ENCODE measurements at places on chromosomes 6 and 20. TPM values are rescaled to one million over a fixed set of nuclear protein-coding genes. Genes with fewer than 3 reads are reported as not detected.

The SPDEF gene
- not detected for total RNA-seq

The SNX9 gene
- total RNA-seq, result 177 TPM

The CFAP61 gene
- total RNA-seq, result not detected

The POU3F2 gene
- total RNA-seq, result not detected

The LCA5 gene
- total RNA-seq, result 10.1 TPM

The COL11A2 gene
- total RNA-seq, result 1.8 TPM

The AVP gene
- not detected for total RNA-seq

The MYO6 gene
- total RNA-seq, result 16.8 TPM

The TCP11 gene
- 0.72 TPM for total RNA-seq

The KCNK17 gene
- not detected for total RNA-seq

The STMND1 gene
- total RNA-seq, result not detected

- no peaks in the 10 kb centered on the region for H3K36me3 ChIP-seq
- H3K4me1 ChIP-seq, result peaks cover 31% of the 10 kb centered on the region
- H3K4me3 ChIP-seq, result peak overlapping the region; percentile 34
- no peaks in the 10 kb centered on the region for H3K27me3 ChIP-seq
These were observed 38.5 kb upstream of the OGFRL1 start for GRCh38 chr6:71250099-71250602.

DNA sequence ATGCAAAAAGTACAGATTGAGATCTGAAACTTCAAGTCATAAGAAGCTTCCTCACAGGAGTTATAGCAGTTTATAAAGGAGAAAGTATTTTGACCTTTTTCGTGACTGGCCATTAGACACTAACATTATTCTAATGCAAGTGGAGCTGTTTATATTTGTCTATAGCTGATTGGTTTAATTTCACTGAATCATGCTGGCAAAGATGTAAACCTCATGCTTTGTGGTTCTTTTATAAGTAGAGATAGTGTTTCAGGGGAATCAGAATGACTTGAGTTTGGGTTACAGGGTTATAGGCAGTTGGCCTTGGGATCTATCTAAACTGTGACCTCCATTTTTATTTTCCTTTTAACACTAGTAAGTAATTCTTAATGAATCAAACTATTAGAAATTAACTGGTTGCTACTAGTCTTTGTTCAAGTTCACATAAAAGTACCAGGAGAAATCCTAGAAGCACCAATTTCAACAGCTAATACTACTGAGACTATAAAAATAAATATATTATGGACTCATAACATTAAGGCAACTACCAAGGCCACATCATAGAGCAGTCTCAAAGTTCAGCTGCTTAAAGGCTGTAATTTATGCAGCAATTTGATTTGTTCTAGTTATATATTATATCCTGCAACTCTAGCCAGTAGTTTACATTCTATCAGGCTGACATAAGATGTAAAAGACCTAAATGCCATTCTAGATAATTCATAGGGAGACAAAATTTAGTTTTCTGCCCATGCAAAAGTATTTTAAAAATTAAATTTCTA is 94.0 kb downstream of the RNGTT start:
- peak overlapping the region; percentile 72 for H3K27ac ChIP-seq
- peaks cover 33% of the 10 kb centered on the region for H3K4me1 ChIP-seq
- H3K27me3 ChIP-seq, result no peaks in the 10 kb centered on the region
- no peak for DNase-seq

- no peaks in the 10 kb centered on the region for H3K4me1 ChIP-seq
- H3K27me3 ChIP-seq, result no peaks in the 10 kb centered on the region
- peak; percentile 51 for DNase-seq
- H3K4me3 ChIP-seq, result no peak overlapping the region
- H3K27ac ChIP-seq, result no peak overlapping the region
- no peaks in the 10 kb centered on the region for H3K36me3 ChIP-seq
These were observed 79.7 kb upstream of the NFATC2 start for GRCh38 chr20:51622004-51622874.

GRCh38 chr6:144158133-144158532 is 7.8 kb downstream of the STX11 start:
- peaks cover 19% of the 10 kb centered on the region for H3K4me1 ChIP-seq
- DNase-seq, result peak; percentile 93
- no peaks in the 10 kb centered on the region for H3K27me3 ChIP-seq
- peak overlapping the region; percentile 6 for H3K27ac ChIP-seq
- H3K4me3 ChIP-seq, result no peak overlapping the region

- H3K27ac ChIP-seq, result no peak overlapping the region
- no peak overlapping the region for H3K4me3 ChIP-seq
These were observed 54.8 kb upstream of the EDN1 start for GRCh38 chr6:12235341-12235740.

DNA sequence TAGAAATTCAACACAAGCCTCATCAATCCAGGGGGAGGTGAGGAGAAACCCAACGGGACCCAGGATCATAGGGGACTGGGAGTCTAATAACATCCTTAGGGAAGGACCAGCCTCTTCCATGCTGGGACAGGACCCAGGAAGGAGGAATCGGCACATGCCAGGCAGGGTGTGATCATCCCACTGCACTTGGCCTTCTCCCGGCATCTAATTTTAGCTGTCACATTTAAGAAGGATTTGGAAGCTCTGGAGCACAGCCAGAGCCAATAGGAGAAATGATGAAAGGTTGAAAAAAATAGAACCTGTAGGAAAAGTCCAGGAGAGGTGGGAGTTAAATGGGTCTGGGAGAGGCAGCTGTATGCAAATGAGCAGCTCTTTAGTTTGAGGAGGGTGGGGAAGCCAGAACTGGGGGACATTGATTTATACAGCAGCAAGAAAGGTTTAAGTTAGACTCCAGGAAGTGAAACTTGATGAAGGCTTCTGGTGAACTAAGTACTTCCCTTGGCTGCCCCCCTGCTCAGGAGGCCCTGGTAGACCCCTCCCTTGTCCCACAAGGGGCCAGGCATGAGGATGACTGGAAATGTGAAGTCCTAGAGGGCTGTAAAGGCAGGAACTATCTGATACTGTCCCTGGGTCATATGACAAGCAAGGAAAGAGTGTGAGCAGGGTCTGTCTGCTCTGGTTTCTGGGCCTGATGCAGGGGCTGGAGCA is 260.3 kb downstream of the LRFN2 start:
- H3K4me3 ChIP-seq, result no peak overlapping the region
- DNase-seq, result peak; percentile 69
- no peaks in the 10 kb centered on the region for H3K36me3 ChIP-seq
- H3K4me1 ChIP-seq, result no peaks in the 10 kb centered on the region
- H3K27ac ChIP-seq, result no peak overlapping the region
- no peaks in the 10 kb centered on the region for H3K27me3 ChIP-seq

DNA sequence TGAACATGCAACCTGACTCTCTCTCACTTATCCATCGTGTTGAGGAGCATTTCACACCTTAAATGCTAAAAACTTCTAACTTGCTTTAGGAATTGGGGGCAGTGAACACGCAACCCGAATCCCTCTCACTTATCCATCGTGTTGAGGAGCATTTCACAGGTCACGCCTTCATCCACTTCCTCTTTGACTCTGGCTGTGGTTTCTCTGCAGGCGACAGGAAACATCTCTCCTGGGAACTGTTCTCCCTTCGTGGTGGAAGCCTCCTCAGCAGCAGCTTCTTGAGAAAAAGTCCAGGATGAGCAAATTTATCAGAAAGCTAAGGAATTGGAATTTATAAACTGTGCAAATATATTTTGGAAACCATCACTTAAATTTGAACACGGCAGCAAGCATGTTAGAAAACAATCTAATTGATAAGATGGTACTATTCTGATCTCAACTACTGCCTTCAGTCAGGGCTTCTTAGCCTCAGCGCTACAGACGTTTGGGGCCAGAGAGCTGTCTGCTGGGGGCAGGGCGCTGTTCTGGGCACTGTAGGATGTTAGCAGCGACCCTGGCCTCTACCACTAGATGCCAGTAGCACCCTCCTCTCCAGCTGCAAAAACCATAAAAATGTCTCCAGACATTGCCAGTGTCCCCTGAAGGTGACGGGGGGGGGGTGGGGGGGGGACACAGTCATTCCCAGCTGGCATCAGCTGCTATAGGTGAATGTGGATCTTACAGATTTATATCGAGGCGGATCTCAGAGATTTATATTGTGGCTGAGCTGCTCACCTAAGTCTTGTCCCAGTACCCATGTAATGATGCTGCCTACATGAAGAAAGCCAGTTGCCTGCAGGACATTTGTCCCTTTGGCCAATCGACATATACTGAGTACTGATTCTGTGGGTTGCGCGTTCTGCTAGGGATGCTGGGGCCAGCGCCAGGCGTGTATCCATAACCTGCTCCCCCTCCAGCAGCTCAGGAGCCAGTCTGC is 26.2 kb downstream of the CTCFL start:
- peaks cover 3% of the 10 kb centered on the region for H3K4me1 ChIP-seq
- H3K36me3 ChIP-seq, result no peaks in the 10 kb centered on the region
- H3K27ac ChIP-seq, result no peak overlapping the region
- H3K4me3 ChIP-seq, result no peak overlapping the region

- no peaks in the 10 kb centered on the region for H3K27me3 ChIP-seq
- no peak overlapping the region for H3K4me3 ChIP-seq
- DNase-seq, result no peak
- H3K36me3 ChIP-seq, result no peaks in the 10 kb centered on the region
- no peaks in the 10 kb centered on the region for H3K4me1 ChIP-seq
These were observed 25.3 kb upstream of the GPR63 start for GRCh38 chr6:96862560-96862959.

DNA sequence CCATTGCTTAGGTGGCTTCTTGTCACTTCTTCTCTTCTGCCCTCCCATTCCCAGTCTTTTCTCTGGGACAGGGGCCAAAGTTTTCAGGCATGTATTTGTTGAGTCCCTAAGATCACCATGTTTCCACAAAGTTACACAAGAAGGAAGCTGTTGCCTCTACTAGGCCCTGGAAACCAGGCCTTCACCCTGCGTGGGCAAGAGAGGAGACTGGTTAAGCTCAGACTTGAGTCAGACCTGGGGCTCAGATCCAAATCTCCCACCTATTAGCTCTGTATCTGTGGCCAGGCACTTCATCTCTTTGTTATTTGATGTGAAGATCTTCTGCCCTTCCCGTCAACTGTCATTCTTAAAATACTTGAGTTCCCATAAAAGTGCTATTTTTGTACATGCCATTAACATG is 154.6 kb downstream of the SASH1 start:
- H3K4me1 ChIP-seq, result peaks cover 57% of the 10 kb centered on the region
- no peak overlapping the region for H3K4me3 ChIP-seq
- peak; percentile 80 for DNase-seq
- peak overlapping the region; percentile 94 for H3K27ac ChIP-seq
- H3K36me3 ChIP-seq, result no peaks in the 10 kb centered on the region

GRCh38 chr20:62696434-62696957 is 12.1 kb upstream of the NTSR1 start:
- H3K4me1 ChIP-seq, result no peaks in the 10 kb centered on the region
- H3K27me3 ChIP-seq, result peaks cover 39% of the 10 kb centered on the region
- H3K27ac ChIP-seq, result no peak overlapping the region
- no peaks in the 10 kb centered on the region for H3K36me3 ChIP-seq
- DNase-seq, result no peak

- H3K36me3 ChIP-seq, result no peaks in the 10 kb centered on the region
- peak overlapping the region; percentile 75 for H3K4me3 ChIP-seq
- peaks cover 12% of the 10 kb centered on the region for H3K4me1 ChIP-seq
- peaks cover 22% of the 10 kb centered on the region for H3K27me3 ChIP-seq
- DNase-seq, result peak; percentile 88
These were observed 1.1 kb upstream of the BEND3 start for GRCh38 chr6:107116328-107116892.

DNA sequence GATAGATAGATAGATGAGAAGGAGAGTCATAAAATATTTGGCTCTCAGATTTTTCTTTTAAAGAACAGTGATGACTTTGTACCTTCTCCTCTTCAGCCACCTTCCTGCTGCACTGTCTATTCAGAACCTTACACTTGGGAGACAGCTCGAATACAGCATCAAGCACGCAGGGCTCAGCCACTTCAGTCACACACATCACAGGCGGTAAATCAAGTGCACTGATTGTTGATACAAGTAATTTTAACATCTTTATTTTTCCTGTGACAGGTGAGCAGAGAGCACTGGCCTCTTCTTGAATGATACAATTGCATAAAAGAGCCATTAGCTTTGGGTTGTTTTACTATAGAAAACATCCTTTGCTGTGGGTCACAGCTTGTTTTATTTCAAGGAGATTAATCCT is 1118.5 kb upstream of the EYS start:
- H3K4me3 ChIP-seq, result no peak overlapping the region
- DNase-seq, result no peak
- no peaks in the 10 kb centered on the region for H3K27me3 ChIP-seq
- no peaks in the 10 kb centered on the region for H3K4me1 ChIP-seq

- no peak overlapping the region for H3K4me3 ChIP-seq
- no peaks in the 10 kb centered on the region for H3K4me1 ChIP-seq
- no peaks in the 10 kb centered on the region for H3K36me3 ChIP-seq
- H3K27me3 ChIP-seq, result peaks cover under 1% of the 10 kb centered on the region
- no peak for DNase-seq
- H3K27ac ChIP-seq, result no peak overlapping the region
These were observed 13.8 kb downstream of the CFAP206 start for GRCh38 chr6:87421576-87421975.

GRCh38 chr6:10451828-10452509 is 37.1 kb upstream of the TFAP2A start:
- peak; percentile 84 for DNase-seq
- H3K4me3 ChIP-seq, result no peak overlapping the region
- peaks cover 19% of the 10 kb centered on the region for H3K4me1 ChIP-seq

DNA sequence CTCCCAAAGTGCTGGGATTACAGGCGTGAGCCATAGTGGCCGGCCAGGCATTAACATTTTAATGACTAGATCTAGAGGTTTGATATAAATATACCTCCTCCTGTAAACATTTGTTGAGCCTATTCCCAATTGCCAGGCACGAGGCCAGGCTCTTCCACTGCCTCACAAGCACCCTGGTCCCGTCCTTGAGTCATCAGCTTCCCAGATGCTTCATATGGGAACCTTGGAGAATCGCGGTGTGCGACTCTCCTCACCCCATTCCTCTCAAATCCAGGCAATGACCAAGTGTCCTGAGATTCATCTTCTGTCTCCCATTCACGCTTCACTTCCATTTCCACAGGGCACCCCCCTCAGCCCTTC is 35.9 kb upstream of the PIM1 start:
- peak; percentile 97 for DNase-seq
- peak overlapping the region; percentile 100 for H3K27ac ChIP-seq
- H3K4me3 ChIP-seq, result peak overlapping the region; percentile 26
- H3K27me3 ChIP-seq, result no peaks in the 10 kb centered on the region
- no peaks in the 10 kb centered on the region for H3K36me3 ChIP-seq
- peaks cover 58% of the 10 kb centered on the region for H3K4me1 ChIP-seq

- no peak overlapping the region for H3K27ac ChIP-seq
- H3K4me3 ChIP-seq, result no peak overlapping the region
These were observed 88.3 kb downstream of the SH3BGRL2 start for GRCh38 chr6:79719248-79719960.
